T-helper 17 cell (primary cell): ENCODE measurements at places on chromosomes 3 and 15.

DNA sequence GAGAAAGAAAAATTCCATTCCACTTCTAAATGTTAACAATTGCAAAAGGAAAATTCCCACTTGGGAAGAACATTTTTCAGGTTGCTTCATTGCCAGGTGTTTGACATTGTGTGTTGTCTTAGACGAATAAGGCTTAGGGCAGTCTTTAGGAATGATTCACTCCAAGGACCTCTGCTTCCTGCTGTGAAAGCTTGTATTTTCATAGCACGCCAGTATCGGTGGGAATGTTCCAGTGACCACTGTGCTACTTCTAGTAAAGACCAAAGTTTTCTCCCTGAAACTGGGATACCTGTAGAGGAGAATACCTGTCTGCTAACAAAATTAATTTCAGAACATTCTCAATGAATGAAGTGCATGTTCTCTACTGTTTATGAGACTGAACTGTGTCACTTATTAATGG, 64.1 kb downstream of the CDIN1 start:
- DNase-seq = no peak

DNA sequence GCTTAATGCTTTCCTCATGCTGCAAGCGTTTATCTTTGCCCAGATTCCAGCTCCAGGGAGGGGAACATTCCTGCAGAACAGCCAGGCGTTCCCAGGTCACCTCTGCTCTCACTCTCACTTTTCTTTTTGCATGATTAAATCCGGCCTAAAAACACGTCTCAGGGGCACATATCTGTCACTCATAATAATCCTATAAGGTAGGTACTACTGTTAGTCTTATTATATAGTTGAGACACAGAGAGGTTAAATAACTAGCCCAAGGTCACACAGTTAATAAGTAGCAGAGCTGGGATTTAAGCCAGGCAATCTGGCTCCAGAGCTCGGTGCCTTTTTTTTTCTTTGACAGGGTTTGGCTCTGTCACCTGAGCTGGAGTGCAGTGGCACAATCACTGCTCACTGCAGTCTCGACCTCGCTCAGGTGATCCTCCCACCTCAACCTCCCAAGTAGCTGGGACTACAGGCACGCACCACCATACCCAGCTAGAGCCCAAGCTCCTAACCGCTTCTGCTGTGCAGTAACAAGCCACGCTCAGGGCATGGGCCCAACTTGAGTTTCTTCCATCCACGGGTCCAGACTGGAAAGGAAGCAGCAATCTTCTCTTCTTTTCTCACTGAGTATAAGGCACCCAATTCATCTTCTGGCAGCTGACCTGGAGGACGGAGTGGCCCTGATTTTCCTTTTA, 96.5 kb downstream of the LIPC start:
- DNase-seq = no peak

- no peak for DNase-seq
Observed at GRCh38 chr3:71447803-71448202, 135.7 kb downstream of the FOXP1 start.

GRCh38 chr3:156685752-156686151, 11.4 kb downstream of the TIPARP start:
- DNase-seq = no peak

GRCh38 chr15:40302981-40303380, 4.8 kb downstream of the PLCB2 start:
- DNase-seq = no peak

GRCh38 chr3:61564395-61565059, 3.2 kb downstream of the PTPRG start:
- no peak for DNase-seq

DNA sequence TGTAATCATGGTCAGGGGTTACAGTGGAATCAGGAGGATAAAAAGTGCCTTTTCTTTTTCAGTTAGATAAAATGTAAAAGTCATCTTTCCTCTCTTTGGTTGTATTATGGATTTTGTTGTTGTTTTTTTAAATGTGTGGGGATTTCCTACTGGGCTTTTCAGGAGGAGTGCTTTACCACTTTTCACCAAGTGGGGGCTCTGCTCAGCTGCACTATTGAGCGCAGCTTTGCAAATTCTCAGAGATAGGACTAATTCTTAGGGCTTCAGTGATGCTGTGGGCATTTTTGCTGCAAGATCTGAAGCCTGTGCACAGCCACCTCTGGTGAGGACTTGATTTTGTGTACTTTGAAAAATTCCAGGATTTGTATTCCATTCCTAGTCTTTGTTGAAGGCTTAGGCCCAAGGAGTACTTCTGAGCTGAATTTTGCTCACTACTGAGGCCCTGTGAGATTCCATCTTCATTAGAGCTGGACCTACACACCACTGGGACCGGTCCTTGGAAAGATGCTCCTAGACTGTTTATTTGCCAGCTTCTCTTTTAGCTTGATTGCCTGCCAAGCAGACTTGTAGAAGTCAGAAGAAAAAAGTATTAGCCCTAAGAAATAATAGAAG, 7.5 kb downstream of the GNB5 start:
- DNase-seq = no peak

GRCh38 chr15:90031231-90031791, 30.2 kb downstream of the ZNF710 start:
- no peak for DNase-seq

- no peak for DNase-seq
Observed at GRCh38 chr3:48112813-48113212, 75.4 kb downstream of the CDC25A start.

DNA sequence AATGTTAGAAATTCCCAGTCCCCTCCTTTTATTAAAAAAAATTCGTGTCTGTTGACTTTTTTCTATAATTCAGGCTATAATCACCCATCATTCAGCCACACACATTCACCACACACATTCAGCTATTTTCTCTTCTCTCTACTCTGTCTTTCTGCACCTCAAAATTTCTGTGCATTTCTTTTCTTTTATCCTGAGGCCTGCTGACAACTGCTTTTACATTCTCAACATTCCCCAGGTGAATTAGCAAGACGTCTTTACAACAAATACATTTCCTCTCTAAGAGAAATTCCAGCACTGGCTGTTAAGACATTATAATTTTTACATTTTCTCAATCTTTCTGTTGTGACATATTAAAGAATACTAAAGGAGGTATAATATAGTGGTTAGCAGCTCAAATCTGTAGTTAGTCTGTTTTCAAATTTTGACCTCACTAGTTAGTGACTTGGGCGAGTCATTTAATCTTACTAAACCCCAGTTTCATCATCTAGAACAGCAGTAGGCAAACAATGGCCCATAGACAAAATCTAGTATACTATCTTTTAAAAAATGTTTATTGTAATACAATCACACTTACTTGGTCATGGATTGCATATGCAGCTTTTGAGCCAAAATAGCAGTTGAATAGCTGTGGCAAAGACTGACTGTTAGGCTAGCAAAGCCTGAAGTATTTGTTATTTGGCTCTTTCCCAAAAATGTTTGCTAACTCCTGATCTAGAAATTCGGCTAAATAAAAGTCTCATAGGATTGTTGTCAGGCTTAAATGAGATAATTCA, 350.7 kb downstream of the NSUN3 start:
- no peak for DNase-seq

DNA sequence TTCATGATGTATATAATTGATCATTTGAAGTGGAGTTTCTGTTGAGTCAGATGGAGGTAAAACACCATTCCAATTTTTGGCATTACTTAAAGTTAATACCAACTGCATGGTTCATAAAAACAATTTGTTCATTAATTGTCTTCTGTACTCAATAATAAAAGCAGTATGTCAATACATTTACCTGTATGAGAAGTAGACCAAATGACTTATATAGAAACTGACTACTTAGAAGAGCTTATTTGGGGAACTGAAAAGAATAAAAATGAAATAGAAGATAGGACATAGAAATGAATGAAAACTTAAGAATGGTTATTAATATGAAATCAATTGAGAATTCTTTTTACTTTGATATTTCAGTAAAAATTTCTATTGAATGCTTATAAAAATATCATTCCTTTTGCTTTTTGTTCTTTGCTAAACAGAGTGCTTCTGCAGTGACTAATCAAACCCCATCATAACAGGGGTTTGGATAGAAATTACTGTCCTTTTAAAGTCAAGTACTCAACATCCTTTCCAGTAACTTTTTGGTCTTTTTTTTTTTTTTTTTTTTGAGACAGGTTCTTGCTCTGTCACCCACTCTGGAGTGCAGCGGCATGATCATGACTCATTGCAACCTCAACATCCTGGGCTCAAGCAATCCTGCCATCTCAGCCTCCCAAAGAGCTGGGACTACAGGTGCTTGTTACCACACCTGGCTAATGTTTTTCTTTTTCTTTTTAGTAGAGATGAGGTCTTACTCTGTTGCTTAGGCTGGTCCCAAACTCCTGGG, 6.5 kb upstream of the CRYBG3 start:
- DNase-seq = peak; percentile 15

GRCh38 chr3:172388412-172389078, 59.7 kb downstream of the GHSR start:
- no peak for DNase-seq

GRCh38 chr3:56303487-56303886, 164.8 kb downstream of the ERC2 start:
- no peak for DNase-seq

DNA sequence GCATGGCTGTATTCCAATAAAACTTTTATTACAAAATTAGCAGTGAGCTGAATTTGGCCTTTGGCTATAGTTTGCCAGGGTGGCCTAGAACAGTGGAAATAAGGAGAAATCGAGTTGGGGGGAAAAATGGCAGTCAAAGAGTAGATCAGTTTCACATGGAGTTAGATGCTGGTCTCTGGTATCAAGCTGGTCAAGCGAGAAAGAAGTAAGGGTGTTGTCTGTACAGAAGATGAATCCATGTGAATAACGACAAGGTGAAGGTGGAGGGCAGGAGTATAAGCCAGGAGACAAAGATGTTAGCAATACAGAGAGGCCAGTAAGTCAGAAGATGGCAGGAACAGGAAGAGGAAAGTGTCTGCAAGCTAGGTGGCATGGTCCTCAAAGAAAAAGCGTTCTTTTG, 11.7 kb downstream of the AHSG start:
- no peak for DNase-seq

GRCh38 chr15:62934236-62934971, 108.1 kb upstream of the TPM1 start:
- DNase-seq = no peak

GRCh38 chr15:92393071-92393979, at the start of gene ST8SIA2:
TSS of gene ST8SIA2 (plus strand) at chr15:92393881. CDS start at chr15:92394065, 184 bp downstream.
- DNase-seq = no peak

DNA sequence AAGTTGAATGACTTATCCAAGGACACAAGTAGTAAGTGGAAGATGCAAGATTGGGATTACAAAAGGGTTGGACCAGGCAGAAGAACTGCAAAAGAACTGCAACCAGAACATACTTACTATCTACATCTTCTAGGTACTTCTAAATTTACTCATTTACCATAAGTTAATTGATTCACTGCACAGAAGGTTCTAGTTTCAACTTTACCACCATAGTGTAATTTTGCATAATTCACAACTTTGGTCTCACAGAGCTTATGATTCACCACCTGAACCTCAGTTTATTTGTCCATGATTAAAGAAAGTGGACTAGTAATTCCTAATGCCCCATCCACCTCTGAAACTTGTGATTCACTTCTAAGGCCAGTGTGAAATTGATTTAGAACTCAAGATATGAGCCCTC, 236.8 kb upstream of the UBE2E2 start:
- no peak for DNase-seq

GRCh38 chr3:192851821-192852372, 65.8 kb downstream of the MB21D2 start:
- DNase-seq = no peak

DNA sequence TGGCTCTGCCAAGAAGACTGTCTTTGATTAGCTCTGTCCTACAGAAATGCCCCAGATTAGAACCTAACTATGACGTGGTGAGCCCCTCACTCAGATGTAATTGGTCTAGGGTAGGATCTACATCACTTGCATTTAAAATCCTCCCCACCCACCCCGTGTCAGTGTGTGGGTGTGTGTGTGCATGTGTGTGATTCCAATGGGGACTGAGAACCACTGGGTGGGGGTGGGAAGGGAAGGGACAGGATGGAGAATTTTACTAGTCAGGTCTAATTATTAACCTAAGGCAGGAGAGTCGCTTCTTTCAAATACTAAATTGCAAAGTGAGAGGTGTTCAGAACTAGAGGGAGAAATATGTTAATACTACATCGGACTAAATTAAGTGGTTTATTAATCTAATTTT, 91.7 kb downstream of the TBL1XR1 start:
- DNase-seq = no peak

- DNase-seq = no peak
Observed at GRCh38 chr3:155643581-155644165, 101.2 kb downstream of the PLCH1 start.

DNA sequence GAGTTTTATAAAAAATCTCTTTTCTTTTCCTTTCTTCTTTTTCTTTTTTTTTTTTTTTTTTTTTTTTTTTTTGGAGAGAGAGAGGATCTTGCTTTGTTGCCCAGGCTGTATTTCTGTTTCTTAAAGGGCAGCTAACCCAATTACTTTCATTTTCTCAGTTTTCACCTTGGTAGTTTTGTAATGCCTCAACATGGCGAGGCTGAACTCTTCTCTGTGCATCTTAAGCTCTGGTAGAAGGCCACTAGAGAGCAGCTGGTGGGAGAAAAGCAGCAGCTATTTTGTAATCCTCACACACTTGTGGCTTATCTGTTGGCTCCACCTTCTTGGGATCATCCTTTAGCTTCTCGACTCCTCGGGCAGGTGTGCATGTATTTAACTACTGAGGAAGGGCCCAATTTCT, 152.2 kb upstream of the MEIS2 start:
- DNase-seq = no peak

DNA sequence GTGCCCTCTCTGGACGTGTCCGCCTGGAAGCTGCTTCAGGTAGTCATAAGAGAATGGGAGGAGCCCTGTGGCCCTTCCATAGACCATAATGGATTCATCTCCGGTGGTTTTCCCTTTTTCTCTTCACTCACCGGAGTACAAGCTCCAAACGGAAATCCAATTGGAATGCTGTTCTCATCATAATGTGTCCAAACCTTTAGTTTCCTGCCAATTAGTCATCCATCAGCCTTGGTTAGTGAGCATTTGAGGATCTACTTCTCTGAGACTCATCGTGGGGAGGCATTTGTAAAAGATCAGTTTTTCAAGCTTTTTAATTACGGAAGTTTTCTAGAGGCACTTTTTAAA, 34.9 kb downstream of the ABHD2 start:
- no peak for DNase-seq

GRCh38 chr3:177469216-177469615, 271.9 kb upstream of the TBL1XR1 start:
- DNase-seq = no peak

- DNase-seq = no peak
Observed at GRCh38 chr3:16928386-16929132, 43.8 kb downstream of the PLCL2 start.

DNA sequence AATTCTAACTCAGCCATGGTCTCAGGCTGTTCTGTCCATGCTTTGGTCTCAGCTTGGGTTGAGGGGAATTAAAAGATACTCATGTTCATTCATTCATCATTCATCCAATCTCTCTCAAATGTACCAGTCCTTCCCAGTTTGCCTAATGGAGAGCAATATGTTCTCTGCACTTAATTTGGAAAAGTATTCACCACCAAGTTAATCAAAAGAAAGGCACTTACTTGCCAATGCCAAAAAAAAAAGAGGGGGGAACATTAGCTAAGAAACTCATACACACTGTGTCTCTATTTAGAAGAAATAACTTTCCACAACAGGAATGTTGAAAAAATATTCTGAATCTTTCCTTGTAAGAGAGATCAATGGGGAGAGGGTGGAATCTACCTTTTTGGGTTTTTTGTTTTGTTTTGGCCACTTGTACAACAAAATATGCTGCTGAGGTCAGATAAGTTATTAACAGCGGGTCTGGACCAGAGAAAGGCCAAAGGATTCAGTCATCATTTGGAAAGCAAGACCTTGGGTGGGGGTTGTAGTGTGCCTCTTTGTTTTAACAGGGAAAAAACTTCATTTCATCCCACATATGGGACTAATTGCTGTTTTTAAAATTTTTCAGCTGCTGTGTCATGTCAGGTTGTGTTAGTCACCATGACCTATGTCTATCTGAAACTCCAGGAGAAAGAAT, 152.3 kb downstream of the FBN1 start:
- no peak for DNase-seq
